ENCODE measurements at places on chromosomes 12 and 14.

GRCh38 chr12:83322809-83323208 lies 636.1 kb downstream of the TMTC2 start:
- no peak for DNase-seq

DNA sequence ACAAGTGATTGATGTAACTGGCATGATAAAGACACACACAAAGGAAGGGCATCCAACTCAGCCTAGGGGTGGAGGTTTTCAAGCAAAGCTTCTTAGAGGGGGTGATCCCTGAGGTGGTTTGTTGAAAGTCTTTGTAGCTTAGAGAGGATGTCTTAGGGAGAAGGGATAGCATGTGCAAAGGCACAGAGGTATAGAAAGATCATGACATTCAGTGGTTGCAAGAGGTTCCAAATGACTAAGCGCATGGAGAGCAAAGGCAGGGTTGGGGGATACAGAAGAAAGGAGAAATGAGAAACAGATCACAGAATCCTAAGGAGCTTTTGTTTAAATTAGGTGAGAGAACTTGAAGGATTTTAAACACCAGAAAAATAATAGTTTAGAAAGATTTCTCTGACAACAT lies 5.2 kb upstream of the CCT2 start:
- DNase-seq, result no peak

DNA sequence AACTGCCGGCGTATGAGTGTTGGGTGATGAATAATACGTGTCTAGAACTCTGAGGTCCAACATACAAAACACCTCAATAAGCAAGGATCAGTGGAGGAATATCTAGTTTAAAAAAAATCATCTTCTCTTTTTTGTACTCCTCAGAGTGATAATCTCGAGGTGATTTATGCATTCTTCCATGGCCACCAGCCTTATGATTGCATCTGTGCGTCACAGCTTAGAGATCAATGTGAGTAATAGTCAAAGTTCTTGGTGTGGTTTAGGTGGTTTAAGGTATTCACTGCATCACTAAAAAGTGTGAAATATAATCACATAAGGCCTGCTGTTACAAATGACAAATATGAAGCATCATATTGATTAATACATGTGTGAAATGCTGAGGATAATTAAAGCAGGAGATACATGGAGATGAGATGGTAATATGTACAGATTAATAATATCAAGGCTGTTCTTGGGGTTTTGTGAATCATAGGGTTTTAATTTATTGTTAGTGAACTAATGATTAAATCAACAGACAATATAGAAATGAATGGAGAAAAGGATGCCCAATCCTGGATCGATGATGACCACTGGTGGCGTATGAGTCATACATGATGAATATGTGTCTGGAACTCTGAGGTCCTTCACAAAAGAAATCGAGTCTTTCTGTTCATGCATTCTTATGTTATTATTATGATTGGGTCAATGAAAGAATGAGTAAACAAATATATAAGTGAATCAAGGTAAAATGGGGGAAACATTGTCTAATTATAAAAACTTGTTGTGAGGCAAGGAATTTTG lies 68.8 kb upstream of the RTL1 start:
- DNase-seq, result no peak

DNA sequence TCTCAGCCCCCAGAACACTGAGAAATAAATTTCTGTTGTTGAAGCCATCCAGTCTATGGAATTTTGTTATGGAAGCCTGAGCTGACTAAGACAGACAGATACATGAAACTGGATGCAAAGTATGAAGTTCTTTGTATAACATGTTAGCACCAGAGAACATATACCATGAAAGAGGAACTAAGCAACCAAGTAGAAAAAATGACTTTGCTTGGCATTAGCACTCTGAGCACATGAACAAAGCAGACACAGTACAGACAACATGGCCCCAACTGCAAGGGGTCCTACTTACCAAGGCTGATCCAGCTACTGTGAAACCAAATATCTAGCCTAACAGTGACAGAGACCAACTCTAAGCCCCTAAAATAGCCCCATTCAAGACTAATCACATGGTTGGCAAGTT lies 13.8 kb downstream of the EXOC5 start:
- DNase-seq, result no peak

DNA sequence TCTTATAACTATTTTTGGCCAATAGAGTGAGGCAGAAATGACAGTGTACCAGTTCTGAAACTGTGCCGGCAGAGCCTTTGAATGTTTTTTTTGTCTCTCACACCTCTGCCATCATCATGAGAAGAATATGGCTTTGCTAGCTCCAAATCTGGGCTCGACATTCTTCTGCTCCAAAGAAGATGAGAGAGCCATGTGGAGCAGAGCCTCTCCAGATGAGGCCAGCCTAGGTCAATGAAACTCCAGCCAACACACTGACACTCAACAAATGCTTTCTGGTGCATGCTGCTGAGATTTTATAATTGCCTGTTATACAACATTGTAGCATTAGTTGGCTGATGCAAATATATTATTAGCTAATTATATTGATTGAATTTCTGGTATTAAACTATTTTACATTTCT lies 154.7 kb downstream of the SLC38A4 start:
- DNase-seq, result no peak

DNA sequence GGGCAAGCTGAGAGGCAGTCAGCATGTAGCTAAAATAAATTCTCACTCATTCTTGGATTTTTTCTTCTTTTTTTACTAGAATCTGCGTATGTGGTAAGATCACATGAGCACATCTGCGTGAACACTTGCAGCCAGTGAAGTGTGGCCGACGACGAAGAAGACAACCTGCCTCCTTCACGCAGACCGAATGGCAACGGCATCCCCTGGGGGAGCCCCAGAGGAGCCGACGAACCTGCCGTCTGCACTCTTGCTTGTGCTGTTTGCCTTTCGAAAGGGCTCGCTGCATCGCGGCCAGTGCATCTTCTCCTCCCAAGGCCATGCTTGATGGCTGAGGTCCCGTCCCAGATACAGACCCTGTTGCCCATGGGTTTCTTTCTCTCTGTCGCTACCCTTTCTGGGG lies 113.8 kb downstream of the KCNK10 start:
- no peak for DNase-seq

GRCh38 chr12:69290545-69291277 lies 51.3 kb downstream of the CPSF6 start:
- DNase-seq, result peak; percentile 48

- DNase-seq, result peak; percentile 48
Measured at GRCh38 chr14:75050852-75051555, at the start of gene MLH3. MLH3 (minus strand) TSS chr14:75051467; CDS start chr14:75049655, 1,812 bp downstream.
